ENCODE measurements at places on chromosomes 12 and 14.

- DNase-seq = no peak
Measured at GRCh38 chr14:96357216-96357615, 5.9 kb downstream of the ATG2B start.

DNA sequence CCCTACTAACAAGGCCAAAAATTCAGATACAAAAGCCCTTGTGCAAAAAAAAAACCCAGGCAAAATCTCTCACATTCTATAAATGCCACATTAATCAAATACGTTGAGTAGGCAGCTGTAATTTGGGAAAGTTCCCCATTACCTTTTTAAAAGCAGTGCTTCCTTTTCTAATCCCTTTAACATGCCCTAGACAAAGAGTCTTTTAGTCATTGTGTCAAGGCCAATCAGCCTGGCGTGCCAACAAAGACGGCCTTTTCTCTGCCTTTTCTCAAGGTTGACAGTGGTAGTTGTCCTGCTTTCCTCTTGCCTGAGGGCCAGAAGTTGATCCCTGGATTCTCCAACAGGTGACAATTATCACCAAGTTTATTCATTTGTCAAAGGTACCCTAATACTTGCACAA lies 62.5 kb upstream of the METAP2 start:
- DNase-seq = no peak

GRCh38 chr14:73862480-73862879 lies 10.8 kb downstream of the PTGR2 start:
- no peak for DNase-seq

DNA sequence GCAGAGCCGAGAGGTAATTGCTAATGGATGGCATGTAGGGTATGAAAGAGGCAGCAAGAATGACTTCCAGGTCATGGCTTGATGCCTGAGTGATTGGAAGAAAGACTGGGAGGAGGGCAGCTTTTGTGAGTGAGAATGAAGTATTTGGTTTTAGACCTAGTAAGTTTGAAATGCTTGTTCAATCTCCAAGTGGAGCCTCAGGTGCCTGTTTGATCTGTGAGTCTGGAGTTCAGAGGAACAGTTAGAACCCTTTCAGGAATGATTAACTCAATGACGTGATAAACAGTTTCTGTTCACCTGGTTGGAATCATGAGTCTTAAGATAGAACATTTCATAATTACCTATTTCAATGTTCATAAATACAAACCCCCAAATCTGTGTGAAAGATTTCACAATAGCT lies 10.4 kb downstream of the KCNJ8 start:
- DNase-seq = no peak

DNA sequence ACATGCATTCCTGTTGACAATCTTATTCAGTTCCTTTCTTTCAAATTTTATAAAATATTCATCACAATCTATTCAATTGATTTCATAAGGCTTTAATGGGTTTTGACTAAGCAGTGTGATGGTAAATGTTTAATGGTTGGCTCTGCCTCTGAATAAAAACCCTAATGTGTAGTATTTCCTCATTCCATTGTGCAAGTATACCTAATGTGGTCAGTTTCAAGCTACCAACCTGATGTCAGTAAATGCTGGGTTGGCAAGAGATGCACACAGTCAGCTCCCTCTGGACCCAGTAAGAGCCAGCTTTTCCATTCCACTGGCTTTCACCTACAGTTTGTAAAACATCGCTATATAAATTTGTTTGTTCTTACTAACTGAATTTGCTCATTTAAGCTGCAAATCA lies 53.9 kb downstream of the METTL25 start:
- DNase-seq = no peak

DNA sequence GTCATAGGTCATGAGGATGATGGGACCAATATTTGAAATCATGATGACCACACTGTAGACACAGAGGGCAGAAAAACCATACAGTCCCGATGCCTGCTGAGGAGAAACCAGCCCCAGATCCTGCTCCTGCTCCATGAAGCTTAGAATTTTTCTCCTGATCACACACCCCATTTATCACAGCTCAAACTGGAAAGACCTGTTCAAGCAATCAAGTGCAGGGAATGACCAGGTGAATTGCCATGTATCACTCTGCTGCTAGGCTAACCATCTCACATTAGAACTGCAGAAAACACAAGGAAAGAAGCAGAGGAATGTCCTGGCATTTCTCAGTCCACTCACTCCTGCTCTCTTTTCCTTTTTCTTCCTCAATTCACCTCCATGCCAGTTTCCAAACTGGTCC lies 18.1 kb downstream of the MANSC1 start:
- DNase-seq = no peak

DNA sequence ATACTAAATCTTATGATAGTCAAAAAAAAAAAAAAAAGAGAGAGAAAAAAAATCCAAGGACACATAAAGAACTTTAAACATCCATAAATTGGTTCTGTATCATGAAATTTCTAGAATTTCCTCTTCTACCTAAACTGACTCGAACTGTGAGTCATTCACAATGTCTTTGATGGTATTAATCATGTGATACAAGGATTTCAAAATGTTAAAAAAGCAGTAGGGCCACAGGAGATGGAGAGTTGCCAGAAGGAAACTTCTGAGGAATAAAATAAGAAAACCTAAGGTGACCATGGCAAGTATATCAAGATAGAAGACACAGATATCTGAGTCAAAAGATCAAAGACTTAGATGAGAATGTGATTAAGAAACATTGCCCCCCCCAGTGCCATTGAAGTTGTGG lies 1320.9 kb upstream of the FLRT2 start:
- DNase-seq = no peak

DNA sequence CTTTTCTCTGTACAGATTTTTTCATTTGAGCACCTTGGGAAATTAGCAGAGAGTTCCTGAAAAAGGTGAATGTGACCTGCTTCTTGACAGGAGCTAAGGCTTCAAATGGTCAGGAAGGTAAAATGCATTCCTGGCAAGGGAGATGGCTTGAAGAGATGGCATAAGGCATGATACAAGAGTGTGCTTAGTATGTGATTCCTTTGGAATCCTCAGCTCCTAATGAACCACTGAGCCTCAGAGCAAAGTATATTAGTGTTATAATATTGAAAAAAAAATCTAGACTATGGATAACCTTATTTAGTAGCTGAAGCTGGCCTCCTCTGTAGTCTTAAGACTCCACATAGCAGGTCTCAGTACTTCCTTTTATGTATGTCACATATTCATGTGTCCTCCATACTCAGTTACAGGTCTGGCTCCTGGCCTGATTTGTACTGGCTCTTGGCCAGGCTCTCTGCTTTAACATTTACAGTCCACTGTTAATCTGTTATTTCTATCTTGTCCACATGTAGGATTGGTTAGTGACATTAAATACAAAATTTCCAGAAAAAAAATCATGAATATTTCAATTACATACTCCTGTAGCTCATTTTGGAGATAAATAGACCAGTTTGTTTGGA lies 17.9 kb downstream of the TOGARAM1 start:
- no peak for DNase-seq

GRCh38 chr14:36521598-36522345 lies 1.7 kb upstream of the NKX2-1 start:
- DNase-seq = no peak

DNA sequence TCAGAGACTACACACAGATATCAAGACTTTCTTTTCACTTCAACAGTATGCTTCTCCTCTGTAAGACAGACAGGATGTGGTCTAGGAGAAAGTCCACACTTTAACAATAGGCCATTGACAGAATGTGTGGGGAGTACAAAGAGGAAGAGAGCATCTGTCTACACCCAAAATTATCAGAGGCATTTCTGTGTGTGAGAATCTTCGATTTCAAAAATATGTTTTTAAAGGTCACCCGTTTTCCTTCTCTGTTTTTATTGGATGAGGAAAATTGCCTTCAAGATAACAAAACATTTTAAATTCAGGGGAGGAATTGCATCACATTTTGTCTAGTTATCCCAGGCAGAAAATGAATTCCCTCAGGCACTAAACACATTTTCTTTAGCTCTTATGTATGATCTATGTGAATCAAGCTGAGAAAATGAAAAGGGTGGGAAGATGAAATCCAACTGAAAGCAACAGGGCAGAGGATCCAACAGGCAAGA lies 16.4 kb downstream of the NAV3 start:
- no peak for DNase-seq

All from activated CD8-positive, alpha-beta T cell treated with anti-CD3 and anti-CD28 coated beads for 36 hours (primary cell).